Vagina (tissue), 2 donors: ENCODE measurements at places on chromosomes 2 and 18.

- no peak for DNase-seq
Measured at GRCh38 chr2:27705851-27706622, 42.3 kb downstream of the SLC4A1AP start.

DNA sequence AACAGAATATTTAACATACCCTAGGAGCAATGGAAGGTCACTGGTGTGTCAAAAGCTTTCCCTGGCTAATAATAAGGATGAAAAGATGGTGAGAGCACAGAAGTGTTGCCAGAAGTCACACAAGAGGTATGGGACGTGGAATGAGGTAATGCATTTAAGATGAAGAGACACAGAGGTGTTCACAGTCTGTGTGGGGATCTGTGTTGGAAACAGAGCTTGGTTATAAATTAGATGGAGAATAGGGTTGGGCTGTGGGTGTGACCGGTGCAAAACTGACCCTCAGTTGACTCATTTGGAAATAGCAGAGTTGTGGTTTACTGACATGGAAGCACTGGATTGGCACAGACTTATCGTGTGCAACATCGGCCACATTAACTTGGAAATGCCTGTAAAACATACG is 372.5 kb downstream of the SATB2 start:
- DNase-seq: no peak

DNA sequence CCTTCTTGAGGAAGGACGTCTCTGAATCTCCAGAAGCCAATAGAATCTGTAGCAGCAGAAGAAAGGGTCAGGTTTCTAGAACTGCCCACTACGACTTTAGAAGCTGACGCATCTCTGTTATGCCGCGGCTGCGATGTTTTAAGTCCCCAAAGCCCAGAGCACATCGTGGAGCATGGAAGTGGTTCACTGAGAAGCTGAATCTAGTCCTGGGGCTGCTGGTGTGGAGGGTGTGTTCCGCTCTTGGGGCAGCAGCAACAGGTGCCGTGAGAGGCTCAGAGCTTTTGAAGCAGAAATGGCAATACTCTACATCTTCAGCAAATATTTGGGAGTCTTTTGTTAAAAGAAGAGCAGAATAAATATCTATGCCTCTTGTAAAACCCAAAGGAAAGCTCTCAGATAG is 48.9 kb upstream of the RMDN2 start:
- DNase-seq: no peak

GRCh38 chr2:96538487-96539214 is 2.1 kb downstream of the ARID5A start:
- peak; percentile 88 for DNase-seq

DNA sequence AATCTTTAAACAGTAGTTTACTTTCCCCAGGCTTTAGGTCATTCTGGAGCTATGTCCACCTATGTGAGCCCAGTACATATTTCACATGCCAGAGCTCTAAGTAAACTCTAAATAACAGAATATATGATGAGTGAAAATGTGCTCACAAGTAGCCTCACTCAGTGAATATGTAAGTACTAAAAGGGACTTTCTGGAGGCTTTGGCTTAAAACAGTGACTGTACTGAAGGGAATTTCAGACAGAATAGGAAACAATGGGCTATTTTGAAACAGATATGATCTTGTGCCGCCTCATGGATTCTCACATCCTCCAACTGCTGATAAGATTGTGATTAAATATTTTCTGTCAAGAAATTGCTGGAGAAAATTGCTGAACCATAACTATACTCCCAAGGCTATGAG is 747.9 kb downstream of the SOCS6 start:
- no peak for DNase-seq

DNA sequence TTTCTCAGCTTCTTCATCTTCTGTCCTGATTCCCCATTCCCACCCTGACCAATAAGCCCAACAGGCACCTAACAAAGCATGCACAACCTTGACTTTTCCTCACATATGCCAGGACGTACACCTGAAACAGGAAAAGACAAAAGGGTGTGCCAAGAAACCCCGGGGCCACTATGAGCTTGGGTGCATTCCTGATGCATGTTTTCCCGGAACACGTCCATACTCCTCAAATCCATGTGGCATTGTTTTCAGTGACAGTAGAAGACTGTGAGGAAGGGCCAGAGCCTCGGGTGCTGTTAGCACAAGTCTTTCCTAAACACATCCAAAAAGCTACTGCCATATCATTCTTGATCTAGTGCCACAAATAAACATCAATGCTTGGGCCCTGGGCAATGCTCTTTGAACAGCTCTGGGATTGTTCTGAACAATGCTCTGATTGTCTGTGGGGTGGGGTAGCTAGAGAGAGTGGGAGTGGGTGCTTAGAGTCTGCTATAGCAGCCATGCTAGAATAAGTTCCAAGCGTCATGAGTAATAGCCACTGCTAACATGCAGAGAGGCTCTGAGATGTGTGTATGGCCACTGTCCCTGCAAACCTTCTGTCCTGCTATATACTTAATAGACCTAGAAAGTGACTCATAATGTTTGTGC is 181.7 kb upstream of the CRIM1 start:
- DNase-seq: no peak

GRCh38 chr2:101781326-101781725 is 83.8 kb downstream of the MAP4K4 start:
- DNase-seq: no peak

GRCh38 chr2:105405291-105405690 is 6.4 kb upstream of the FHL2 start:
- DNase-seq: no peak

DNA sequence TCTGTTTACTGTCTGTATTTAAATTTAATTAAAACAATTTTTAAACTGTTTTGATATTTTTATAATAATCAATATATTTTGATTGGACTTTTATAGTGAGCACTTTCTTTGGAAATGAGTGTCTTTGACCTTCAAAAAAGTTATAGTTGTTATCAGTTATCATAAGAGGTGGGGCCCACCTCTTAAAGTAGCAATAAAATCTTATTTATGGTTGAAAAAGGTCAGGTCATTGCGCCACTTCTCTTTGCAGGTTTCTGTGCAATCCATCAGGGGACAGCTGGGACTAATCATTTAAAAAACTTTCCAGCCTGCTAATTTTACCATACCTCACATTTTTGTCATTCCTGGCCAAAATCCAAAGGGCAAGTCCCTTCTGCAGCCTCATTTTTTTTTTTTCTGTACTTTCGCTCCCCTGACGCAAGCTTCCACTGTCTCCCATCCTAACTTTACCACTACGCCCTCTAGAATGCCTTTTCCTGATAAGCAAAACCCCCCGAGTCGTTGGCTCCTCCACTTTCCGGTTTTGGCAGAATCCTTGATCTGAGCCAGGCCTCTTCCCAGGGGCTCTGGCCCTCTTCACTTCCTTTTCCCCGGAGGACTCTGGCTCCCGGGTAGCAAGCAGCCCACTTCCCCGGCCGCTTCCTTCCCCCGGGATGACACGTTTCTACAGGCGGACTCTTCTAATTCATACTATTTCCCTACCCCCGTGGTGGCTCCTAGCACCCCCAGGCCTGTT is 1.1 kb upstream of the SEH1L start:
- no peak for DNase-seq

- no peak for DNase-seq
Measured at GRCh38 chr2:170084820-170085491, 93.0 kb upstream of the MYO3B start.

DNA sequence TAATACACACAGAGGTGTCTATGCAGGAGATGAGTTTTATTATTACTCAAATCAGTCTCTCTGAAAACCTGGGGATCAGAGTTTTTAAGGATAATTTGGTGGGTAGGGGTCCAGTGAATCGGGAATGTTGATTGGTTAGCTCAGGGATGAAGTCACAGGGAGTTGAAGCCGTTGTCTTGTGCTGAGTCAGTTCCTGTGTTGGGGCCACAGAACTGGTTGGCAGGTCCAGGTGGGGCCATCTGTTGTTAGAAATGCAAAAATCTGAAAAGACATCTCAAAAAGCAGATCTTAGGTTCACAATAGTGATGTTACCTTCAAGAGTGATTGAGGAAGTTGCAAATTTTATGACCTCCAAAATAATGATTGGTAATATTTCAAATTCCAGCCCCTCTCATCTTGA is 86.9 kb downstream of the VSNL1 start:
- DNase-seq: no peak

DNA sequence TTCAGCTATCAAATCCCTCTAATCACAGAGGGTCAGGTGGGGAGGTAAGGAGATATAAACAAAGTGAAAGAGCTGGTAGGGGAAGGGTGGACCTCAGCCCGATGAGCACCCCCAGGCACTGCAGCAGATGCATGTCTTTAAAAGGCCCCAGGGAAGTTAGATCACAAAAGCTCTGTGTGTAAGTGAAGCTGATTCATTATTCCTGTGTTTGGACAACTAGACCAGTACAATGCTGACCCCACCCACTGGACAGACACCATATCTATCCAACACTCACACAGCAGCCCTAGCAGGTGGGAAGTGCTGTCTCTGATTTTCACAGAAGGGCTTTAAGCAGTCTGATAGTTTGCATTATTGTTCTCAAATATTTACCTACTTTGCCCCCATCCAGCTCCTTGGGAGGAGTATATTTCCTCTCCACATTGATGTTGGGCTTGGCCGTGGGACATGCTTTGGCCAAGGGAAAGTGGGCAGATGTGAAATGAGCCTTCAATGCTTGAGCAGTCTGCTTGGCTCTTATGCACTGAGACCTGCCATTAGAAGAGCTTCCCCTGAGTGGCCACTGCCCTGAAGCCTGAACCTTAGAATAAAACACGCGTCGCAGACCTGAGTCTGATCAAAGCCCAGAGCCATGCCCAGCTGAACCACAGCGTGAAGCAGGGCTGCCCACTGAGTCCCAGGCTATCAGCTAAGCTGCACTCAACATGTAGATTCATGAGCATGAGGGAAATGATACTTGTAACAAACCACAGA is 111.4 kb downstream of the COPS8 start:
- peak; percentile 84 for DNase-seq

DNA sequence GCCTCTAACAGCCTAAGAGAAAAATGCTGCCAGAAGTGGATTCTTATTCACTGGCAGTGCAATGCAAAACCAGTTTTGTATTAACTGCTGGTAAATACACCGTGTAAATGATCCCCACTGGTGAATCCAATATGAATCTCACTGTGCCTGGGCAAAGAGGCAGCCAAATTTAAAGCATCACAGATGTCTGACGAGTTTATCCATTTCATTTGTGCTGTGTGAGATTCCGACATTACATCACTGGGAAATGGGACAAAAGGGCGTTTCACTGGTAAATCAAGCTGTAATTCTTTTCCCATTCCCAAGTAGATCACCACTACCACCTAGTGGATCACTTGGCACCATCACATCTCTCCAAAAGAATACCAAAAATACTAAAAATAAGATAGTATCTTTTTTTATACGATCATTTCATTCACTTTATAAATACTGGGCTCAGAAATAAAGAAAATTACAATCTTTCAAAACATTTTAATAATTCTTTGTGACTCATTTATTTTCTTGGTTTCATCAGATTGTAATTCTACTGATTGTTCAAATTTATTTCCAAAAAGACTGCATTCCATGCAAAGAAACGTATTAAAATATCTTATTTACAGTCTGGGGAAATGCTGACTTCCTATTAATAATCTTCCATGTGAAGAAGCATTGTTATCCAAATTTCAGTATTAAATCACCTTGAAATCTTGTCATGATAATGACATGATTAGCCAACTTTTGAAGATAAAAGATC is 125.6 kb downstream of the GRB14 start:
- no peak for DNase-seq

- DNase-seq: no peak
Measured at GRCh38 chr2:45412754-45413379, 198.2 kb downstream of the SRBD1 start.

DNA sequence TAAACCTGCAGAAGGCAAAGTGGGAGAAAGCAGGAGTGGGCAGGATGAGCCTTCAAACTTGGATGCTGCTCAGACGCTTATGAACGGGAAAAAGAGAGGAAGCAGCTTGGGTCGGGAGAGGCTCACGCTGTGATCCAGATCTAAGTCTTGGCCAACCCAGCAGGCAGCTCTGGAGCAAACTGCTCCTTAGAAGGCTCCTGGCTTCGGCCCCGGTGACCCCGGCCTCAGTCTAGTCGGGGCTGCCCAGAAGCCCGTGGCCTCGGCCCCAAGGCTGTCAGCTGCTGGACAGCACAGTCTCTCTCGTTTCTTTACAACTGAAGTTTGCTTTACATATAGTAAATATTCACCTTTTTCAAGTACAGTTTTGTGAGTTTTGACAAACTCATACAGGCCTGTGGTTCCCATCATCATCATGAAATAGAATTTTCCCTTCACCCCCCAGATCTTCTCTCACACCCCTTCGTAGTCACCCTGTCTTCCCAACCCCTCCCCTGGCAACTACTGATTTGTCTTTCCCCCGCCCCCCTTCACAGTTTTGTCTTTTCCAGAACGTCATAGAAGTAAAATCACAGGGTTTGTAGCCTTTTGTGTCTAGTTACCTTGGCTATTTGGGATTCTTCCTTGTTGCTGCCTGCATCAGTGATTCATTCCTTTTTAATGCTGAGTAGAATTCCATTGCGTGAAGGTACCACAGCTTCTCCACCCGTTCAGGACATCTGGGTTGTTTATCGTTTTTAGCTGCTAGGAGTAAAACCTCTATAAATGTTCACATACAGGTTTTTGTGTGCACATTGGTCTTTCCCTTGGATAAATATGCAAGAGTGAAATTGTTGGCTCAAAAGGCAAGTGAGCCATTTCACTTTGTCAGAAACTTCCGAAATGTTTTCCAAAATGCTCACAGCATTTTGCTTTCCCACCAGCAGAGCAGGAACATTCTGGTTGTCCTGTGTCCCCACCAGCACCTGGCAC is 35.1 kb downstream of the MYO7B start:
- peak; percentile 49 for DNase-seq

GRCh38 chr2:117775703-117776219 is 38.7 kb upstream of the DDX18 start:
- no peak for DNase-seq

DNA sequence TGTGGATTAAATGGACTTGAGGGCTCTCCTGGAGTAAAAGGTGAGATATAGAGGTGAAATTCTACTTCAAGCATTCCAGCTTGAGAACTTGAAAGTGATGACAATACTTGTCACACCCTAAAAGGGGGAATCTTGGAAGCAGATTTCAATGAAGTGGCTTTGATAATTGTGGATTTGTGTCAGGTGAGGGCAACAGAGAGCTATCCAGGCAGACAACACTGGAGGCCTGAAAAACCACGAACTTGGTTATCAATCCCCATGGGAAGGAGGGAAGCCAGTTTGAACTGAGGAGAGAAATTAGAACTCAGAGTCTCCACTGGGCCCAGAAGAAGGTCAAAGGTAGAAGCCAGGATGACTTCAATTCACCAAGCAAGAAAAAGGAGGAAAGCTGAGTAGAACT is 263.9 kb downstream of the FIGN start:
- no peak for DNase-seq

DNA sequence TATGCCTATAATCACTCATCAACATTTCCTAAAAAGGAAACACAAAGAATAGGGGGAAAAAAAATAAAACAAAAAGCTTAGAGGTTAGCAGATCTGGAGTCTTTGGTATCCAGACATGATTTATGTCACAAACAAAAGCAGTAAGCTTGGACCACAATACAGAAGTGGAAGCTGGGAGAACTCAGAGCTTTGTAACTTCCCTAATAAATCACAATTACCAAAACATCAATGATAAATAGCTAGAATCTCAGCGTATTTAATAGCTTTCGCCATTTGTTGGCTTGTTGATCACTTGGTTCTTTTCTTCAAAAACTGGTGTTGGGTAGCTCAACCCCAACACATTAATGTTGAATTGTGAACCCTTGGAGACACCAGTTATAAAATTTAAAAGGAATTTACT is 392.5 kb downstream of the IRS1 start:
- DNase-seq: no peak

- no peak for DNase-seq
Measured at GRCh38 chr18:61957801-61958516, 65.2 kb upstream of the RNF152 start.
